ENCODE measurements at places on chromosomes 5 and 9.
A peak's percentile ranks its signal among the peaks of the same experiment; 100 is the strongest.

- no peak for DNase-seq
These were observed 3.0 kb downstream of the GDNF start for GRCh38 chr5:37836592-37837413.

GRCh38 chr5:62305358-62305714 lies 670 bp upstream of the KIF2A start:
- no peak for DNase-seq

- DNase-seq, result peak; percentile 65
These were observed 63.9 kb upstream of the SPRY4 start for GRCh38 chr5:142388696-142389095.

- no peak for DNase-seq
These were observed 177.8 kb upstream of the STK32A start for GRCh38 chr5:147057051-147057450.

- DNase-seq, result no peak
These were observed 52.4 kb upstream of the PWWP2A start for GRCh38 chr5:160171666-160172065.

GRCh38 chr5:56409331-56410190 lies 176.4 kb upstream of the ANKRD55 start:
- no peak for DNase-seq

DNA sequence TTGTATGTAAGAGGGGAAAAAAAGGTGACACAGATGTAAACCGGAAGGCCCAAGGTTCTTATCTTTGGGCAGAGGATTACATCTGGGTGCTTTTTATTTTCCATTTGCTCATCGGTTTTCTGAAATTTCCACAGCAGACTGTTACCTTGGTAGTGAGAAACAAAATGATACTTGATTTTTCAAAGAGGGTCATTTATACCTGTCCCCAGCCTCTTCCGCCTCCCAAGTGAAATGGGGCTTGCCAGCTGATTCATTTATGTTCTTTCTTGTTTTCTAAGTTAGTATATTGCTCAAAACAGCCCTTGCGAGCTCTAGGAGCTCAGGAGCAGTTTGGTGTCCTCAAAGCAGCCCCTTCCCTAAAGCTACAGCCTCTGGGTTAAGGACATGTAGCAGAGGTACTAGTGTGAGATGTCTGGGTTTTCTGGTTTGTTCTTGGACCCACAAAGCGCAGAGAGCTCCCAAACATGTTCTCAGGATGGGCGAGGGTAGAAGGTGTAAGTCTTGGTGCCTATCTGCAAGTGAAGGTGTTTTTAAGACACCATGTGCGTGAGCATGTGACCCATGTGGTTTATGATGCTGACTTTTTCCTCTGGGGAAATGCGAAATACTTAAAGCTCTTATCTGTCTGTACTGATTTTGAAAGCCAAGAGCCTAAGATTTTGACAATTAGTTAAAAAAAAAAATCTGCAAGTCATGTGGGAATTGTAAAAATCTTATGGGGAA lies 38.3 kb downstream of the DAPK1 start:
- no peak for DNase-seq

- DNase-seq, result no peak
These were observed 287.8 kb upstream of the DAB2 start for GRCh38 chr5:39712316-39713249.

- no peak for DNase-seq
These were observed 72.2 kb downstream of the WDR41 start for GRCh38 chr5:77419644-77420582.

DNA sequence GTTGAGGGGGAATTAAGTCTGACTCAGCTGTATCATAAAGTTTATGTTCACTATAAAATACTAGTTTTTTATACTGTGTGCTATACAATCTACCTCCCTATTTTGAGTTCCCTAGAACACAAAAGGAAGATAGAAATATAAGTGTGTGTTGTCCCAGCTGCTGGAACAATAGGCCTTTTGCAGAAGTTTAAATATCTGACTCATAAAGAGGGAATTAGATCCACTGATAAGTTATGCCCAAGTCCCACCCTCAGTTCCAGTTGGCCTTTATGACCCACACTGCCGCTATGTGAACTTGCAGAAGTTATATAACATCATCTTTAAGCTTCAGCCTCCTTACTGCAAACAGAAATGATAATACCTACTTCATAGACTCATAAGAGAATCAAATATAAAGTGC lies 88.5 kb upstream of the DAB2 start:
- DNase-seq, result no peak

DNA sequence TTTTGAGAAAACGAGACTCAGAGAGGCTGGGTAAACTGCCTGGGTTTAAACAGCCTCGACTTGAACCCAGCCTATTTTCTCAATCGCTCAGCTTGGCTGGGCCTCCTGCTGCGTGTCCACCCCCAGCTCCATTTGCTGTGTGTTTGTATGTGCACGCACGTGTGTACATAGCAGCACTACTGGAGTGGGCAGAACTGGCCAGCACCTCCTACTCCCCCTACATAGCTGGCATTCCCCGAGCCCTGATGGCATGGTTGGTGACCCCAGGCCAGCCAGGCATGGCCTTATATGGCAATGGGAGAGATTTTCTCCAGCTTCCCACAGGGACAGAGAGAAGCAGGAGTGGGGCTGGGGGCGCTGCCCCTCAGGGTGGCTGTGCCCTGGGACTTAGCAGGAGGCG lies 4.1 kb downstream of the AIF1L start:
- DNase-seq, result no peak

- DNase-seq, result no peak
These were observed 125.3 kb downstream of the CEP120 start for GRCh38 chr5:123297866-123298265.

DNA sequence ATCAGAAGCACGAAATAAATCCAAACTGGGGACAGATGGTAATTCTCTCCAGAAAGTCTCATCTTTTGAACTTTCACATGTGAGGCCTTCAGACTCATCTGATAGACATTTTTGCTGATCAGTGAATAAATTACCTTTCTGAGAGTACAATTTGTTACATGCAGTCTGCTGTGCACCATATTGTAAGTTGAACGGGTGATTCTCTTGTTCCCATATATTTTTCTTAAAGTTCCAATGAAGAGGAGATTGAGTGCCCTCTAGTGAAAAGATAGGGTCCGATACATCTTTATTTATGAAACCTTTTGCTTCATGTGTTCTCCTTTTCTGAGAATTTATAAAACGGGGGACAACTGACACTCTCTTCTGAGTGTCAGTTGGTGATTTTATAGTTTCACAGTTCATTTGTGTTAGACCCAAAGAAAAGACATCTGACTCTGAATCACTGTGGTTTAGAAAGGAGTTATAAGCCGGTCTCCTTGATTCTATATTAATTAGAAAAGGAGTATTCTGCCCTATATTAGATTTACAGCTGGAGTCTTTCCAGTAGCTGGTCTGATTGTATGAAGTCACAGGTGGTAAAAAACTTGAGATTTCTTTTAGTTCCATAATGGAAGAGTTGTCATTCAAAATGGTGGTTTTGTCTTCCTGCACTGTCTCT lies 30.4 kb downstream of the GNG10 start:
- no peak for DNase-seq

DNA sequence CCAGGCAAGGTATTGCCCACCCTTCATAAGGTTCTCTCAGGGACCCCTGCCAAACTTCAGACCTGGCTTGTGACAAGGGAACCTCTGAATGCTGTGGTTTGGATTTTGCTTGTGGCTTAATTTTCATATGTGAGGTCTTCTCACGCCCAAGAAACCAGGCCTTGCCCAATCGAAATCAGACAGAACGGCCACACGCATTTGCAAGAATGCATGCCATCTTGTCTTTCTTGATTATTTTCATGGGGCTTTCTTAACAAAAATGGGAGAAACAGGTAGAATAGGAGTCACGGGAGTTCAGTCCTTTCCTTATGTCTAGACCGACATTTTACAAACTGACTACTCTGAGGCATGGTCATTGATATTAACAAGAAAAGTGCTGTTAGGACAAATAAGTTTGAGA lies 170.2 kb upstream of the PAPPA start:
- no peak for DNase-seq

DNA sequence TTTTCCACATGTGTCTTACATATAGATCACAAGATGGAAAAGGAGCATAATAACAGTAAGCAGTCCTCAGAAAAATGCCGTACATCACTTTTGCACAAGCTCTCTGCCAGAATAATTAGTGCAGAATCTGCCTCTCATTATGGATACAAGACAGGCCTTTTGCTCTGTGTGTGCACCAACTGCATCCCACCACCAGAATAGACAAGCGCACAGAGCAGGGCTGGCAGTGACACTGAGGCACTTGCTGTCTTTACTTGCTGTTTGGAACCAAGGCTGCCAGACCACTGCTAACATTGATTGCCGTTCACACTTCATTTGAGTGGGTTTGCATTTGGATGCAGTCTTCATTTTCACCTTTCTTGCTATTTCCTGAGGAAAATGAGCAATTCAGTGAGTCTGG lies 741.3 kb downstream of the TLE1 start:
- DNase-seq, result no peak

DNA sequence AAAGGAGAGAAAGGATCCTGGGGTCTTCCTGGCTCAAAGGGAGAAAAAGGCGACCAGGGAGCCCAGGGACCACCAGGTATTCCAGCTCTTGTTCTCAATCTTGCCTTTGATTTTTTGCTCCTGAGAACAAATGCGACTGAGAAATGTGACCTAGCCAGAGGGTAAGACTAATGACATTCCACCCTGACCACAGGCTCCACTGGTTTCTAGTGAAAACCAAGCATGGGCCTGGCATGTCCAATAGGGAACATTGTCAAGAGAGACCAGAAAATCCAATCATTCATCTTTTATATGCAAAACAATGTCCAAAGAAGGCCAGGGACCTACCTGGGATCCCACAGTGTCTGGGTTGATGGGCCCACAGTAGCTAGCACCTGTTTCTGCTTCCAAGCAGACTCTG lies 50.3 kb upstream of the TGFBR1 start:
- no peak for DNase-seq

DNA sequence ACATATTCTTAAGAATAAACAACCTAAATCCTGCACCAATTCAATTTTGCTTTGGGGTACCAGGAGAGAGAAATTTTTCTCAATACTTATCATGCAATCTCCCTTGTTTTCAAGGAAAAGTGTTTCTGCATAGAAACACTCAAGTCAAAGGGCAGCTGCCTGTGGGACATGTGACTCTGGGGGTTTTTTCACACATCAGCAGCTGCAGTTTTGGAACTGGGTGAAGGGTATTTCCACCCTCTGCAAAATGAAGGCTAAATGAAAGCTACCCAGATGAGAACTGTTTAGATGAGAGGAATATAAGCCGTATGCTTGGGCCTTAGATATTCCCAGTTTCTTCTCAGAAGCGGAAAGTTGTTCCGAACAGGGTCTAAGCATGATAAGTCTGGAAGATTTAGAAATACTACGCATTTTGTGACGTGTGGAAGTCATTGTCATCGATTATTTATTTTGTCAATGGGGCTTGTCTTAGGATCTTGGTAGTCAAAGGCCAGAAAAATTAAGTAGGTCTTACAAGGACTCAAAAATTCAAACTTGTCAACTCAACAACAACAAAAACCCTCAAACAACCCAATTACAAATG lies 64.3 kb upstream of the BOD1 start:
- DNase-seq, result no peak

- no peak for DNase-seq
These were observed 627.2 kb downstream of the ISL1 start for GRCh38 chr5:52010454-52010853.

- DNase-seq, result no peak
These were observed 25.4 kb downstream of the IRF1 start for GRCh38 chr5:132465059-132465707.

DNA sequence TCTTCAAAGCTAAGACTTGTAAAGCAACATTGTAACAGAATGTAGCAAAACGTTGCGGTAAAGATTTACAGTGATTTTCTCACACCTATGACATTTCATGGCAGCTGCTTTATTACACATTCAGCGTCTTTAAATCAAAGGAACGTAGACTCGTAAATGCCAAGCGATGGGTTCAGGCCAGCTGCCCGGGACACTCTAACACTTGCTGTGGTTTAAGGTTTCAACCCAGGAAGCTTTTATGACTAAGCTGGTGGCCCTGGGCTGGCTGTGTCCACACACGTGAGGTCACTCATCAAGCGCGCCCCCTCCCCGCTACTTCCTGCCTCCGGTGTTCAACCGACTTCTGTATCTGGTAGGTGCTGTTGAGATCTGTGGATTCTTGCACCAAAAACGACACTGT lies 2.5 kb downstream of the SLC6A18 start:
- DNase-seq, result no peak

GRCh38 chr9:24434183-24434582 lies 111.5 kb downstream of the IZUMO3 start:
- DNase-seq, result no peak

GRCh38 chr9:35842795-35843194 lies 13.8 kb downstream of the TMEM8B start:
- no peak for DNase-seq

DNA sequence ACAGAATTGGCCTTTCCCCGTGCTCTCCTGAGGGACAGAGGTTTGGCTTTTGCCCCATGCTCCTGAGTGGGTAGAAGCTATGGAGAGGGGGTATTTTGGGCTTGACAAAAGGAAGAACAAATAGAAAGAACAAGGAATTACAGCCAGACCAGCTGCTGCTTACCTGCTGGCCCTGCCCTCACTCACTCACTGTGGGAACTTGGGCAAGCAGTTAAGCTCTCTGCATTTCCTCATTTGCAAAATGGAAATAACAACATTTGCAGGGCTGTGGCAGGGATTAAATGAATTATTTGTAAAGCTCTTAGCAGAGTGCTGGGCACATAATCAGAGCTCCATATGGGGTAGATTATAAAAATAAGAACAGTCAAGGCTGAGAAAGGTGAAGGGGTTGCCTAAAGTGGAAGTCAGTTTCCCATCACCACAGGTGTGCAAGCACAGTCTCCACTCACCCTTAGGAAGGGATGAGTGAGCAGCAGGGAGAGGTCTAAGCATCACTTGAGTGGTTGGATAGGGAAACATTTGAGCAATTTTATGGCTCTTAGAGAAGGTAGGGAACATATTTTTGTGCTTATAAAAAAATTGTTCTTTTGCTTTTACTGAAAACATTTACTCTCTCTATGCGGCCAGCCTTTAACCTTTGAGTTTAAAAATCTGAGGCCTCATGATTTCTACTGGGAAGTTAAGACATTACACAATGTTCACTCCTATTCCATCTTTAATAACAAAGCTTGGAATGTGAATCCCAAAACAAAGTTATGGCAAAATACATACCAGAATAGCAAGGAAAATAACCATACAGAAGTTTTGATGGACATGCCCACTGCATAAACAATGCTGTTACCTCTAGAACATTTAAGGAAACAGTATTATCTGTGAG lies 42.8 kb upstream of the LHFPL2 start:
- no peak for DNase-seq

- no peak for DNase-seq
These were observed 6.2 kb upstream of the TIFAB start for GRCh38 chr5:135458356-135458755.

- DNase-seq, result no peak
These were observed 5.2 kb downstream of the UCK1 start for GRCh38 chr9:131525643-131526565.

GRCh38 chr5:6482735-6483134 lies 34.1 kb downstream of the UBE2QL1 start:
- no peak for DNase-seq

GRCh38 chr5:135279328-135279727 lies 119.7 kb downstream of the MACROH2A1 start:
- no peak for DNase-seq

GRCh38 chr9:73347123-73347522 lies 195.5 kb downstream of the ANXA1 start:
- DNase-seq, result no peak

- DNase-seq, result no peak
These were observed 8.5 kb downstream of the SNAPC3 start for GRCh38 chr9:15430920-15431844.

GRCh38 chr5:88377705-88378656 lies 109.3 kb upstream of the TMEM161B start:
- DNase-seq, result no peak

GRCh38 chr5:2184563-2185540 lies 302.1 kb upstream of the IRX4 start:
- DNase-seq, result no peak
